Effector memory CD8-positive, alpha-beta T cell (primary cell): ENCODE measurements at places on chromosomes 1 and 21.
A peak's percentile ranks its signal among the peaks of the same experiment; 100 is the strongest.

- no peak for DNase-seq
Measured at GRCh38 chr1:4935807-4936206, 281.4 kb downstream of the AJAP1 start.

GRCh38 chr1:113677250-113678158, 81.8 kb downstream of the PHTF1 start:
- DNase-seq = no peak

DNA sequence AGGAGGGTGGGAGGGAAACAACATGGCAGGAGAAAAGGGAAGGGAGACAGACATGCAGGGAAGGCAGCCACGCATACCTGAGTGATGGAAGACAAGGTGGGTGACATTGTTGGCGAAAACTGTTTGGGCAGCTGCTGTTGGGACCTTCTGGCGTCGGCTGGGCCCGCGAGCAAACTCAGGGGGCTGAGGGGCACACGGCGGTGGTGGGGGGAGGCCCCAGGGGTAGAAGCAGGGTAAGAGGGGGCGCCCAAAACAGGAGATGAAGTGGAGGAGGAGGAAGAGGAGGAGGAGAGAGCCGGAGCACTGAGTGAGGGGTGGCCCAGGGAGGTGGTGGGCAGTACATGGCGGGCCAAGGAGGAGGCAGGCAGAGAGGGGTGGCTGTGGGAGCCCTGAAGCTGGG, 4.7 kb upstream of the DENND4B start:
- DNase-seq = no peak

DNA sequence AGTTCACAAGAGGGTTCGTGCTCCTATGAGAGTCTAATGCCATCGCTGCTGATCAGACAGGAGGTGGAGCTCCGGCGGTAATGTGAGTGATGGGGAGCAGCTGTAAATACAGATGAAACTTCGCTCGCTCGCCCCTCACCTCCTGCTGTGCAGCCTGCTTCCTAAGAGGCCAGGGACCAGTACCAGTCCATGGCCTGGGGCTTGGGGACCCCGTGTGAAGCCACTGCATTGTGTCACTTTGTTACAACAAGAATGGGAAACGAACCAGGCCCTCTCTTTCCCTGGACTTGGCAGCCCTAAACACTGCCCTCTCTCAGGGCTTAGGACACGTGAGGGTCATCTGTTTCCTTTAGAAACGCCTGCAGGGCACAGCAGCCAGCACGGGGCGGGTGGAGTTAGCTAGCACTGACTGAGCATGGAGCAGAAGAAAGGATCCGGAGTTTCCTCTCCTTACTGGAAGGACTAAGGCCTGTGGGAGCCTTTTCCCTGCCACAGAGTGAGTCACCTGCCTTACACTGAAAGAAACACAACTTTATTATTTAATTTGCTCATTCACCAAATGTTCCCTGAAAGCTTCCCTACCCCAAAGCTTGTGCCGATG, 185.2 kb upstream of the TMEM51 start:
- DNase-seq = no peak

DNA sequence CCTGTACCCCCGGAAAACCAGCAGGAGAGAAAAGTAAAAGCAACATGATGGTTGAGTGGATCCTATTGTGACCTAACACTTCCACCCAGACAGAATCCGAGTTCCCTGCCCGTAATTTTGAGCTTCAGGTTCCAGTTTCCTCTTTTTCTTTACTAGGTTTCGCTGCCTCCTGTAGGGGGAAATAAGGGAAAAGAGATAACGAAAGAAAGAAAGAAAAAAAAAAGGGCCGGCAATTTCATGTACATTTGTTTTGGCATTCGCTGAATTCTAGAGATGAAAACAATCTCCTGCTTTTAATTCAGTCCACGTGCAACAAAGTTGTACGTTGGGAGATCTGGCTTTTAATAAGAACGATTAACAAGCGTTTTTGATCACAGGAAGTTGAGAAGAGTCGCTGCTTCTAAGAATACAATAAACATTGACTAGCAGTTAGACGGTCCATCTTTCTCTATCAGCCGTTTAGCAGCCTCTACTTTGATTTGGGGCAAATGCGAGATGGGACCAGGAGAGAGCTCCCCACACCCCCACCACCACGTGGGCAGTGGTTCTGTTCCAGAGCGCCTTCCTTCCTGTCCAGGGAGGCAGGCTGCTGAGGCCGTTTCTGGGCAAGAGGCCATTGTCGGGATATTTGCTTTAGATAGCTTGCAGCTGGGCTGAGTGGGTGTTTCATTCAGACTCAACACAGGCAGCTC, 155.9 kb upstream of the RUNX1 start:
- no peak for DNase-seq

GRCh38 chr1:55876276-55877060, 661.3 kb upstream of the USP24 start:
- no peak for DNase-seq

DNA sequence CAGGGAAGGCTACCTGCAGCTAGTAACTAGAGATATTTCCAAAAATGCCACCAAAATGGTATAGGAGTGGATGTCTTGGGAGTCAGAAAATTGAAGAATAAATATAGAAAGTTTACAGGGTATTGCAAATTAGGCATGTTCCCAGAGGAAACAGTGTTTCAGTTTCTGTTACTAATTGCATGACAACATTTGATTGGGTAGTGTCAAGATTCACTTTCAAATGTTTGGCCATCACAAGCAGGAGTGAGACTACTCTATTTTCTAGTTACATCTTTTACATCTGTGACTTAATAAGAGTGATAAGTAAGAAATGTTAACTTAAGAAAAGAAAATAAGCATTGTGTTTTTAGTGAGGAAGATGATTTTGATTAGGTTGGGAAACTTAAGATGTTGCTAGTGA, 30.2 kb downstream of the AMY1C start:
- DNase-seq = no peak

- DNase-seq = no peak
Measured at GRCh38 chr21:34511787-34512455, at the start of gene KCNE1. Gene KCNE1 (minus strand): TSS chr21:34512210. CDS start chr21:34449634, 62,576 bp downstream.

GRCh38 chr1:59393211-59394180, 96.6 kb downstream of the FGGY start:
- no peak for DNase-seq

GRCh38 chr1:70169018-70169839, 36.1 kb downstream of the LRRC40 start:
- DNase-seq = no peak

DNA sequence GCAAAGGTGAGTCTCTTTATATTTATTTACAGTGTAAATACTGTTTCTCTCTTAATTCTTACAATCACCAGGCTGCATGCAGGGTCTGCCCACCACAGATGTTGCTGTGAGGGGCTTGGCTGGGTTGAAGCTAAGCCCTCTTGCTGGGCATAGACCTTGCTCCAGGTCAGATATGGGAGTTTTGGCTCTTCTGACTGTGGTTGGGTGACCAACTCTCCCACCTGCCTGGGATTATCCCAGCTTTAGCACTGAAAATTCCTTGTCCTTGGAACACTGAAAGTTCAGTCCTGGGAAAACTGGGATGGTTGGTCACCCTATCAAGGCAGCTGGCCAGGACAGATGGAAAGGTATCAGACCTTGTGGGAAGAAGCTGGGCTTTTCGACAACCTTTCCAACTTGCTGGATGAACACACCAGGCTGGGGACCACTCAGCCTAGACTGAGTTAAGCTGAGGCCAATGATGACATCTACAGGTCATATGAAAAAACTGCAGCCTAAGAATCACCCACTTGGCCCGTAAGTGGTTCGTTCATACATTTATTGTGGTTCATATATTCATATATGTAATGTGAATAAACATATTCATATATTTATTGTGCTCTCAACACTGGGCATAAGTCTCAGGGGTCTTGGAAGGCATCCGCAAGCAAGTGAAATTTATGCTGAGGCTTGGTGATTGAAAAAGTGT, 26.6 kb upstream of the HPDL start:
- DNase-seq = peak; percentile 26

GRCh38 chr1:201422026-201422425, 496 bp upstream of the TNNI1 start:
- DNase-seq = no peak

- no peak for DNase-seq
Measured at GRCh38 chr1:228157729-228158126, 7.9 kb upstream of the IBA57 start.

GRCh38 chr1:103937763-103938357, 188.2 kb downstream of the AMY1C start:
- no peak for DNase-seq

GRCh38 chr1:162056043-162056442, 13.4 kb upstream of the NOS1AP start:
- peak; percentile 15 for DNase-seq
